ENCODE measurements at places on chromosomes 7 and 10.

DNA sequence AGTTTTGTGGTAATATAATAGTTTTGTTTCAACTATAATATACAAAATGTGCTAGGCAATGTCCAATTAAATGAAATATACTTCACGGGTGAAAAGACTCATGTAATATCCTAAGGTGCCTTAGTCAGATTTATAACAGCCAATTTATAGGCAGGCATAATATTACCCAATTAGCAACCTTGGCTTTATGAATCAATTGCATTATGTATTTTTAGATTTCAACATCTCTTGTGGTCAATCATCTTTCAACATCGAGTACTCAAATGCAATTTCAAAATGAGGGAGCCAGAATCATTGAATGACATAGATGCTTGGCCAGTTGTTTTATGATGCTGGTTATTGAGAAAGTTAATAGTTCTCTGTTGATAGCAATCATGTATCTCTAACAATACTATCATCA, 110.3 kb upstream of the SP8 start:
- no peak for DNase-seq

DNA sequence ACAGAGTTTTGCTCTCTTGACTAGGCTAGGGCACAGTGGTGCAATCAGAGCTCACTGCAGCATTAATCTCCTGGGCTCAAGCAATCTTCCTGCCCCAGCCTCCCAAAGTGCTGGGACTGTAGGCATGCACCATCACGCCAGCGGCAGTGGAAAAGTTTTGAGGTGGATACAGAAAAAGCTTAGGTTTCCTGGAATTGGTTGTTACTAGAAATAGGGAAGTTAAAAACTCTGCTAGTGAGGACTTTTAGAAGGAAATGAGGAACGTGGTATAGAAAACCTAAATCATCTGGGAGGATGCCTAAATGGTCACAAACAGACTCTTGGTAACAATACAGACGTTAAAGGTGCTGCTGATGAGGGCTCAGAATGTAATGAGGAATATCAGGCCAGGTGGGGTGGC, 10.9 kb upstream of the SNX8 start:
- no peak for DNase-seq

DNA sequence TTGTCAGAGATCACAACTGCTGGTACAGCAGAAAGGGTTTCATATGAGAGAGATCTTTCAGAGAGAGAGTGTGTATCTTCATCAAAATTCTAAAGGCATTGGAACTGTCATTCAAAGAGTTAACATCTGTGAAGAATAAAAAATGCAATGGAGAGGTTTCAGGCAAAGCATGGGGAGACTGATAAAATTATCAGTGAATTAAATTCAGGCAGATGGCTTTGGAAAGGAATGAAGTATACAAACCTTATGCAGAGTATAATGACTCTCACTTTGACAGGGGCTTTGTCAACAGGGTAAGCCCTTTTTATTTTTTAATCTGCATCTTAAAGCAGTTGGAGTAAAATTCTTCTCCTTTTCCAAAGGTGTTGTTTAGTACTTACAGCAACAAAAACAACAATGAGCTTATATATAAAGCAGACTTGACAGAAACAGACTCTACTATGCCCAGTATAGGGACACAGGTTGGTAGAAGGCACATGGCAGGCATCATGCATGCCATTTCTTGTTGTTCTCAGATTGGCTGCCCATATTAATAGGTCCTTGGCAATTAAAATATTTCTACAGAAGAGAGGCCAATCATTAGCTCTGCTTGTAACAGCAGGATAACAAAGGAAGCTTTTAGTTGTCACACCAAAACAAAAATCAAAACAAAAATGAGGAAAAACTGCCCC, 54.9 kb upstream of the NXPH1 start:
- no peak for DNase-seq

- DNase-seq: no peak
These were observed 167.5 kb upstream of the MEOX2 start for GRCh38 chr7:15853832-15854470.

- DNase-seq: no peak
These were observed 65.3 kb downstream of the HOXA1 start for GRCh38 chr7:27030393-27031050.

GRCh38 chr7:132138817-132139216, 437.5 kb downstream of the PLXNA4 start:
- DNase-seq: no peak

GRCh38 chr10:44306147-44306710, 78.7 kb downstream of the CXCL12 start:
- no peak for DNase-seq

- no peak for DNase-seq
These were observed 316.8 kb upstream of the MTPN start for GRCh38 chr7:136293841-136294391.

- DNase-seq: no peak
These were observed 10.7 kb upstream of the HOXA13 start for GRCh38 chr7:27210441-27211083.

All from activated naive CD8-positive, alpha-beta T cell treated with anti-CD3 and anti-CD28 coated beads for 36 hours (primary cell).